WERI-Rb-1 (cell line): ENCODE measurements at places on chromosomes 7 and 10.

GRCh38 chr7:133534816-133535215, 281.9 kb downstream of the EXOC4 start:
- no peak for DNase-seq

GRCh38 chr10:103575416-103576075, 82.0 kb downstream of the NEURL1 start:
- no peak for DNase-seq

GRCh38 chr10:34249634-34250033, 565.5 kb downstream of the PARD3 start:
- peak; percentile 11 for DNase-seq

DNA sequence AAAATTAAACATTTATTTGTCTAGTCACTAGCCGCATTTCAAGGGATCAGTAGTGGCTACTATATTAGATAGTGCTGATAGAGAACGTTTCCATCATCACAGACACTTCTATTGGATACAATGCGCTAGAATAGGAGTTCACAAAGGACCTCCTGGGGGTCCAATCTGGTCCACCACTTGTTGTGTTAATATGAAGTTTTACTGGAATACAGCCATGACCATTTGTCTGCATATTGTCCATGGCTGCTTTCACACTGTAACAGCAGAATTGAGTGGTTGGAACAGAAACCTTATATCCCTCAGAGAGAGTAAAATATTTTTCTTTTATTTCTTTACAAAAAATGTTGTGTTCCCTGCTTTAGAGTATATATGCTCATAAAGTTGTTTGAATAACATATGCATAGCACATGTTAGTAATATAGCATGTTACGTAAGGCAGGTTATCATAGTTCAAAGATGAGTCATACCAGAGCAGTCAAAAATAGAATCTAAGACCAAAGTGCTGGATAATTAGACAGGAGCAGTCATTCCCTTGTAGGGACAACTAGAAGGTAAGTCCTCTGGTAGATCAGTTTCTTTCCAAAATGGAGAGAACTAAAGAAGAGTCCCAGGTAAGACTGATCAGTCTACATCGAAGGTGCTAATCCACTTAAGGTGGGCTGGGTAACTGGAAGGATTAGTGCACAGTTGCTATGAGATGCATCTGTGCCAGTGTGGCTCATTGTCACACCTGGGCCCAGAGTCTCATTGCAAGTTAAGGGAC, 14.9 kb downstream of the BZW2 start:
- no peak for DNase-seq

DNA sequence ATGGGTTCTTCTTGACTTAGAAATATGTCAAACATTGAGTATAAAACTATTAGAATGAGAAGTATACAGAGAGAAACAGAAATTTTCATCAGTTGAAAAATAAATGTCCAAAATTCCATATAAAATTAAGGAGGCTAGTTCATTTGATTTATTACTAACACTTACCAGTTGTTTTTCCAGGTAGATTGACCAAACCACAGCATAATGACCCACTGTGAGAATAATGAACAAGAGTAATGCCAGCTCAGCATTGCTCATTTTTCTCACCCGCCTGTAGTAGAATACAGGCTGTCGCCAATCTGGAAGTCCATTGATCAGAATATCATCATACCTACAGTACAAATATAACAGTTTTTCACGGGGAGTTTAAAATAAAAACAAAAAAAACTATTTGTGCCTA, 82.9 kb downstream of the DNAJC1 start:
- DNase-seq = no peak

DNA sequence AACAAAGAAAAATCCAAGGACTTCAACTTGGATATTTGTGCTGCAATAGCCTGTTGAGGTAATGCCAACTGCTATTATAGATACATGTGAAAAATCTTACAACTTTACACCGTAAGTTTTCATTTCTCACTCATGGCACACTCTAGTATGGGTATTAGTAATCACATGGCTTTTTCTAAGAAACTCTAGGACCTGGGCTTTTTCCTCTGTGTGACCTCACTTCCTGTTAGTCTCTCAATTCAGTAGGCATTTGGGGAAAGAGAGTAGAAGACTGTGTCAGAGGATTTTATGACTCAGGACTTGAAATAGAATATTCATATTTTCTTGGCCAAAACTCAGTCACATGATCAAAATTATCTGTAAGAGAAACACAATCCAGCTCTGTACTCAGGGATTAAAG, 1049.9 kb downstream of the REEP3 start:
- no peak for DNase-seq

- no peak for DNase-seq
Measured at GRCh38 chr7:45457591-45457990, 116.6 kb upstream of the ADCY1 start.

DNA sequence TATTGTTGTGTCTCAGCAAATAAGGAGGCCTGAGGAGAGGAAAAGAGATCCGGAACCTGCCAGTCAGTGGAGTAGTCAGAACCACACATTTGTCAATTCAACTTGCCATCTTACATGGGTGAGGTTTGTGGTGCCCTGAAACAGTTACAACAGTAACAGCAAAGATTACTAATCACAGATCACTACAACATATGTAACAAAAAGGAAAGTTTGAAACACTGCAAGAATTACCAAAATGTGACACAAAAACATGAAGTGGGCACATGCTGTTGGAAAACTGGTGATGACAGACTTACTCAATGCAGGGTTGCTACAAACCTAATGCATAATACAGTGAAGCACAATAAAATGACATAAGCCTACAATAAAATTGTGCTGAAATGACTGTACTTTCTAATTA, 89.4 kb downstream of the LRRN3 start:
- DNase-seq = no peak
